ENCODE measurements at places on chromosomes 1 and 21. TPM values are rescaled to one million over a fixed set of nuclear protein-coding genes. Genes with fewer than 3 reads are reported as not detected.

Gene KCNC4
- total RNA-seq: 17.5 TPM

Gene CYP2J2
- 1.6 TPM for total RNA-seq

Gene PLEKHA6
- total RNA-seq: 23.1 TPM

Gene CRABP2
- total RNA-seq: 8.8 TPM

Gene FCRL1
- 0.23 TPM for total RNA-seq

Gene FASLG
- total RNA-seq: not detected

Gene COL9A2
- total RNA-seq: 7.2 TPM
